Kasumi-1 (cell line): ENCODE measurements at places on chromosomes 7 and 10.

- DNase-seq: no peak
These were observed 86.0 kb downstream of the CUBN start for GRCh38 chr10:17043586-17043985.

GRCh38 chr10:99530108-99531025, 2.4 kb upstream of the NKX2-3 start:
- DNase-seq: peak; percentile 20

- DNase-seq: no peak
These were observed 219.7 kb upstream of the STK17A start for GRCh38 chr7:43363035-43363791.

- DNase-seq: no peak
These were observed 74.8 kb upstream of the FOXK1 start for GRCh38 chr7:4607311-4607729.

DNA sequence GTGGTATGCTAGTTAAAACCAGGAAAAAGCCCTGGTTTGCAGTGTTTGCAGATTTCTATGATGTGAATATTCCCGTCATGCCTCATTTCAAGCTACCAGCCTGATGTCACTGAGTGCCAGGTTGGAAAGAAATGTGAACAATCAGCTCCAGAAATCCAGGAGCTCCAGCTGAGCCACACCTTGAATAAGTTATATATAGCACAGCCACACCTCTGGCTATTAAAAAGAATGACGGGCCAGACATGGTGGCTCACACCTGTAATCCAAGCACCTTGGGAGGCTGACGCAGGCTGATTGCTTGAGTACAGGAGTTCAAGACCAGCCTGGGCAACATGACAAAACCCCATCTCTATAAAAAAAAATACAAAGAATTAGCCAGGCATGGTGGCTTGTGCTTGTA, 18.7 kb upstream of the SLF2 start:
- DNase-seq: no peak

DNA sequence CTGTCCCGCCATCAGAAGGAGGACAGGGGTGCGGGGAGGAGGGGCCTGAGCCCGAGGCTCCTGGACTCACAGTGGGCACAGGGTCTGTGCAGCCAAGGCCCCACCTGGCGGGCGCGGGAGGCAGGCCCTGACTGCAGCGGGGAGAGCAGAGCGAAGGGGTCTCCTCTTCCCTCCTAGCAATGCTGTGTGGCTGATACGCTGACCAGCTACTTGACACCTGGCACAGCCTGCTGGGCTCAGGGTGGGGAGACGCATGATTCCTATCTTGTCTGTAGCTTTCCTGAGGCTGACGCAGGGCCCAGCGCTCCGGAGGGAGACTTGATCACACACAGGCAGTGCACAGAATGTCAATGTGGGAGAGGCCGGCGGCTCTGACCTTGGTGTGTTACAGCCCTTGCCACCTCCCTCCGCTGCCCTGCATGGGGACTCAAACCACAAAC, 174.9 kb downstream of the ELFN1 start:
- no peak for DNase-seq

DNA sequence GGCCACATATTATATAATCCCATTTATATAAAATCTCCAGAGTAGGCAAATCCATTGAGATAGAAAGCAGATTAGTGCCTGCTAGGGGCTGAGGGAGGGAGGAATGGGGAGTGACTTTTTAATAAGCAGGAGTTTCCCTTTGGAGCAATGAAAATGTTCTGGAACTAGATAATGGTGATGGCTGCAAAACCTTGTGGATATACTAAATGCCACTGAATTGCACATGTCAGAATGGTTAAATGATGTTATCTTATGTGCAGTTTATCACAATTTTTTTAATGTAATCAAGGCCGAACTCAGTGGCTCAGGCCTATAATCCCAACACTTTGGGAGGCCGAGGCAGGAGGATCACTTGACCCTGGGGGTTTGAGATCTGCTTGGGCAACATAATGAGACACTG, 145.5 kb upstream of the AUTS2 start:
- DNase-seq: no peak

- DNase-seq: no peak
These were observed 230.6 kb downstream of the PLXNA4 start for GRCh38 chr7:132345543-132346129.

DNA sequence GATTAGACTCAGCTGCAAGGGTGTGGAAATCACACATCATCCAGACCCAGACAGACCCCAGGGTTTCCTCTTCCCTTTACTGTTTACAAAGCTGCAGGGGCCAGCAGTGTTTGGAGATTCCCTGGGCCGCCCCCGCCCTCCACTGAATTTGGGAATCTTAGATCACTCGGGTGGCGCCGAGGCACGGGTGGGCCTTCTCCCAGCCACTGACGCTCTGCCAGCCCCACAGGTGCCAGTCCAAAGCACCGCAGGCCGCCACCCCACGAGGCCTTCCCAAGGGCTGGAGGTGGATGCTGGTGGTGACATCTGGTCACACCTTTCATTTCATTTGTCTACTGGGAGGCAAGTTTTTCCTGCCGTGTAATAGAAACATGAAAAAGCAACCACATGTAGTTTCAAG, 439.4 kb upstream of the FOXK1 start:
- DNase-seq: no peak

DNA sequence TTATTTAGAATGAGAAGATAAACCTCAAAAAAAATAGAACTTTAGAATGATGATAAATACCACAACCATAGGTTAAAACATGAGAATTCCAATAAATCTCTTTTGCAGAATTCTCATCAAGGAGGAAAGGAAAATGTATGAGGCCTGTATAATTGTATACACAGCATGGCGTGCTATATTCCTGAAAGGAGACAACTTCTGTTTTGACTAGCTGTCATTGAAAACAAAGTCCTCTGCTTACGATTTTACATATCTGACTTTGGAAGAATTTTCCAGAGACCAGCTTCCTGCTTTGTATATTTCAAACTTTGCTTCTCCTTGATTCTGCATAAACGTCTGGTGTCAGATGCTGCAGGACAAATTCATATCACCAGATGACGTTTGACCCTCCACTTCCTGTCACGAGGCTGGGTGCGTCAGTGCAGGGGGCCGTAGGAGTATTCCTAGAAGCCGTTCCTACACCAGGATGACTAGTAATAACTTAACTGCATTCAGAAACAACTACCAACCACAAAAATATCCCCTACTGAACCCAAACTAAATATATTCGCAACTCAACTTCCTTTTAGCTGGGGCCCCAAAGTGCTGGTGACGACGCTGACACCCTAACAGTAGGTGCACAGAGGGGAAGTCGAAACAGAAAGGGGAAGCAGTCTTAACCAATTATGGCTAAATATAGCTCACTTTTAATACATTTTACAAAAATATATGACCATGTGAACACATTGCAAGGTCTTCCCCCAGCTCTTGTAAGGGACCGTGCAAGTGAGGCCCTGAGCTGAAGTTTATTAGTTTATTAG, 178.6 kb upstream of the INHBA start:
- DNase-seq: peak; percentile 100

DNA sequence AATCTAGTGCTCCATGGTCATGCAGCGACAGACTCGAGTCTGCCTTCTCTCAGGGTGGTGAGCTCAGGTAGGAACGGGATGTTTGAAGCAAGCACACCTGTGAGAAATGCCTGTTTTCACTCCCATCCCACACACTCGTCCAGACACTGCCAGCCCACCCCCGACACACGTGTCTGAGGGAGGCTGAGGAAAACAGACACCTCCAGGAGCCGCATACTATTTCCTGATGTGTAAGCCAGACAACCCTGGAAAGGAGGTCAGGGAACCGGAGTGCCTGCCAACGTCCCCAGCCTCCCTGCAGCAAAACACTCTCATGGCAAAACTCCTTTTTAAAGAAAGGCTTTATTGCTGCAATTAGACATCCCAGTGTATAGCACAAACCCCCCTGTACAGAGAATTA, 80.2 kb downstream of the ALOX5 start:
- no peak for DNase-seq

DNA sequence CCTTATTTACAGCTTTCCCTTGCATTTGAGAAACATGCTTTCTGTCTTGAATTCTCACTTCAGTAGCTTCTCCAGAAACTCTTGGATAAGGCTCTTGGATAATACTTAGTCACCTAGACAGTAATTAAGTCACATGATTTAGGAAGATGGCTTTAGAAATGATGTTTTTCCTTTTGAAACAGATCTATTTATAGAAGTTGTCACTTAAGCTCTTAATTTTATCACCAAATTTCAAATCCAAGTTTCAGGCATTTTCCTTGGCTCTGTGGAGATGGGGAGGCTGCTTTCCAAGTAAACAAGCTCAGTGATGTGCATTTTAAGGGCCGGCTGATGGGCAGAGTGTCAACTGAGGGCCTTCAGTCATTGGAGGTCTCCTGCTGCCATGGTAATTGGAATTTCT, 130.3 kb downstream of the SRI start:
- DNase-seq: no peak

DNA sequence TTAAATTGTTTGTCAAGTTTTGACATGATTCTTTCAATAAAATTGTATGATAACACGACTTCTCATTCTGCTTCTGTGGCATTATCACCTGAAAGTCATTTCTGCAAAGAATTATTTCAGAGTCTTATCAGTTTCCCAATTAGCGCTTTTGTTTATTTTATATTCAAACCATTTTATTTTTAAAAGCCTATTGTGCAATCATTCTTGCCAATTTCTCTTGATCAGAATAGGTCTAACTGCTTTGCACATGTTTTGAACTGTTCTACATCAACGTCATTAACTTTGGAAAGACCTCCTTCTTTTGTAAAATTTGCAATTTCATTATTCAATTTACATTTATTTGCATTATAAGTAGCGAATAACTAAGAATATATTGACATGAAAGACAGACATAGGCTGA, 758.1 kb downstream of the CNTNAP2 start:
- no peak for DNase-seq

DNA sequence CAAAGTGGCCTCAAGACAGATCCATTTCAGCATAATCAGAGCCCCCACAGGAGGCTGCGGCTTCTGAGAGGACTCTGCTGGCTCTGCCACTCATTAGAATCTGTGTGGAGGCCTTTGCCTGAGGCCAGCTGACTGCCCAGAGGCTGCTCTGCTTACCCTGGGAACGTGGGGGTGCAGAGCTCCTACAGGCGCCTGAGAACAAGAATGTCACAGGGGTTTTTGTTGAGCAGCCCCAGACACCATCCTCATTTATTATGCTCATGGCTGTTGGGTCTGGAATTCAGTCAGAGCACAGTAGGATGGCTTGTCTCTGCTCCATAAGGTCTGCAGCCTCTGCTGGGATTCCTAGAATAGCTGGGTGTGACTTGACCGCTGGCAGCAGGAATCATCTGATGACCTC, 101.8 kb upstream of the GDF10 start:
- DNase-seq: no peak

GRCh38 chr10:97822261-97822687, 27.4 kb upstream of the GOLGA7B start:
- no peak for DNase-seq

- no peak for DNase-seq
These were observed 19.4 kb upstream of the EPHB6 start for GRCh38 chr7:142835487-142835886.

DNA sequence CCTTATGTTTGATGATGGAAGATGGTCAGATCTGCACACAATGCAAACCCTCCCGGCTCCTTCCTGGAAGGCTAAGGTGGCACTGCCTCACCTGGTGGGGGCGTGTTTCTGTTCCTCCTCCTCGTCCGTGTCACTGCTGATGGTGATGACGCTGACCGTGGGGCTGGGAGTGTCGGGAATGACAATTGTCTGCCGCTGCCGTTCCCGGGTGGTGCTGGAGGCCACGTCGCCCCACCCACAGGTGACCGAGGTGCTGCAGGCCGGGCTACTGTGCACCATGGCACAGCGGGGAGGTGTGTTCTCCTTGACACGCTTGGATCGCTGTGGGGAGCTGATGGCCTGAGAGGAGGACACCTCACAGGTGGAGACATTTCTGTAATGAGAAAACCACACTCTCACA, 73.1 kb downstream of the CLEC2L start:
- DNase-seq: no peak

DNA sequence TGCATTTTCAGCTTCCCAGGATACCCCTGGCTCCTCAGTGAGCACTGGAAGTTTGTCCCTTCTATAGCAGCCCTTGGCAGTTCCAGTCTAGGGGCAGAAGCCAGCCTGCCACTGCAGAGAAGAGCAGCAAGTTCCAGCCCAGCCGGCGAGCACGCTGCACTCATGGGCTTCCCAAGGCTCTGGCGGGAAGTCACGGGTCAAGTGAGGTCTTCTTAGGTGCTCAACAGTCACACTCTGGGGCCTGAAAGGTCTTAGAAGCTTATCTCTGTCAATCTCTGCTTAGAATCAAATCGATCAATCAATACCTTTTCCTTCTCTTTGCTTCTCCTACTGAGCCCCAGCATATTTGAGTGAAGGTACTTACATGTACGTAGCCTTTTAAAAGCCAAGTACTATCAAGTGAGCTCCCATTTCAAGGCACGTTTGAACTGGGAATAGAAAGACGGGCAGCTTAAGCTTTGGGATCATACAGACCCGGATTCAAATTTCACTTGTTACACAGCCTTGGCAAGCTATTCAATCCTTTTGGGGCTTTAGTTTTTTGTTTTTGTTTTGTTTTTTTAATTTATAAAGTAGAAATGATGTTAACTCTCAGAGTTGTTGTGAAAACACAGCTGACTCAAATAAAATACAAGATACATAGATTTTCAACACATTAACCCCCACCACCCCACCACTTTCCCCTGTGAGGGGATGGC, 152.6 kb upstream of the KLF14 start:
- DNase-seq: no peak

GRCh38 chr7:100726996-100727761, 6.2 kb upstream of the ZAN start:
- no peak for DNase-seq

DNA sequence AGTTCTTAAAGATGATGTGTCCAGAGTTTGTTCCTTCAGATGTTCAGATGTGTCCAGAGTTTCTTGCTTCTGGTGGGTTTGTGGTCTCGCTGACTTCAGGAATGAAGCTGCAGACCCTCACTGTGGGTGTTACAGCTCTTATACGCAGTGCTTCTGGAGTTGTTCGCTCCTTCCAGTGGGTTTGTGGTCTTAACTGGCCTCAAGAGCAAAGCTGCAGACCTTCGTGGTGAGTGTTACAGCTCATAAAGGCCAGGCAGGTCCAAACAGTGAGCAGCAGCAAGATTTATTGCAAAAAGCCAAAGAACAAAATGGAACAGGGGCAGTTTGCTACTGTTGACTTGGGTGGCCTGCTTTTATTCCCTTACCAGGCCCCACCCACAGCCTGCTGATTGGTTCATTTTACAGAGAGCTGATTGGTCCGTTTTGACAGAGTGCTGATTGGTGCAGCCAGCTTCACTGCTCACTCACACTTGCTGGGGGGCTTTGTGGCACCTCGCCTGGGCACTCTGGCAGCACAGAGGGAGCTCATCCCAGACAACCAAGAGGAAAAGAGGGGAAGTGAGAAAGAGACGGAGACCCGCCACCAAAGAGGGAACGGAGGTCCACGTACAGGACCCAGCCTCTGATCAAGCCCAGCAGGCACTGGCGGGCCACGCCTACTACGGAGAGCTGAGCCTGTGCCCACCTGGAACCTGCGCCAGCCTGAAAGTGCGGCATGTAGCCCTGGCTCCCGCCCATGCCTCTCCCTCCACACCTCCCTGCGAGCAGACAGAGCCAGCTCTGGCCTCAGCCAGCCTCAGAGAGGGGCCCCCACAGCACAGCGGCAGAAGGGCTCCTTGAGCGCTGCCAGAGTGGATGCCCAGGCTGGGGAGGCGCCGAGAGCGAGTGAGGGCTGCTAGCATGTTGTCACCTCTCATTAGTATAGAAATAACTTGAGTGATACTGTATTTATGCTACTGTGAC, 55.8 kb upstream of the SEMA3C start:
- DNase-seq: no peak

- no peak for DNase-seq
These were observed 2.4 kb downstream of the KCNH2 start for GRCh38 chr7:150975536-150976319.
